AG08395 (cell line): ENCODE measurements at places on chromosomes 7 and 10.
A peak's percentile ranks its signal among the peaks of the same experiment; 100 is the strongest.

GRCh38 chr10:99654390-99655175 lies 4.7 kb upstream of the ENTPD7 start:
- no peak for DNase-seq

GRCh38 chr10:4810092-4810491 lies 15.9 kb upstream of the AKR1E2 start:
- no peak for DNase-seq

- peak; percentile 41 for DNase-seq
Observed at GRCh38 chr10:24503461-24504320, 220.0 kb downstream of the ARHGAP21 start.

- DNase-seq: no peak
Observed at GRCh38 chr7:150476819-150477631, 26.6 kb downstream of the GIMAP8 start.

GRCh38 chr10:88865281-88865876 lies 13.7 kb upstream of the ANKRD22 start:
- peak; percentile 24 for DNase-seq

- DNase-seq: no peak
Observed at GRCh38 chr10:123558651-123559050, 107.5 kb upstream of the GPR26 start.

DNA sequence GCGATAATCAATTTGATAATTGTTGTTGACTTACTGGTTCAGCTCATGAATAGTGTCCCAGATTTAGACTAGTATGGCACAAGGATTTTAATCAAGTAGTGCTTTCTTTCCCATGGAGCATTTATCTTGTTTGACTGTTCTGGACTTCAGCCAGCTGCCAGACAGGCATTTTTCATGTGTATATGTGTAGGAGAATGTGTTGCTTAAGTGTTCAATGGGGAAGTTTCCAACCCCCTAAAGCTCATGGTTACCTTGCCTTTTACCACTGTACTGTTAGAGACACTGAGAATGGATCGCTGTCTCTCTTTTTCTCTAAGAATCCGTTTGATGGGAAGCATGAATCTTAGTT lies 103.9 kb downstream of the LRRC4 start:
- no peak for DNase-seq

GRCh38 chr7:90771281-90771680 lies 175.2 kb downstream of the CDK14 start:
- peak; percentile 7 for DNase-seq

- no peak for DNase-seq
Observed at GRCh38 chr7:107708956-107709355, 35.0 kb upstream of the CBLL1 start.

DNA sequence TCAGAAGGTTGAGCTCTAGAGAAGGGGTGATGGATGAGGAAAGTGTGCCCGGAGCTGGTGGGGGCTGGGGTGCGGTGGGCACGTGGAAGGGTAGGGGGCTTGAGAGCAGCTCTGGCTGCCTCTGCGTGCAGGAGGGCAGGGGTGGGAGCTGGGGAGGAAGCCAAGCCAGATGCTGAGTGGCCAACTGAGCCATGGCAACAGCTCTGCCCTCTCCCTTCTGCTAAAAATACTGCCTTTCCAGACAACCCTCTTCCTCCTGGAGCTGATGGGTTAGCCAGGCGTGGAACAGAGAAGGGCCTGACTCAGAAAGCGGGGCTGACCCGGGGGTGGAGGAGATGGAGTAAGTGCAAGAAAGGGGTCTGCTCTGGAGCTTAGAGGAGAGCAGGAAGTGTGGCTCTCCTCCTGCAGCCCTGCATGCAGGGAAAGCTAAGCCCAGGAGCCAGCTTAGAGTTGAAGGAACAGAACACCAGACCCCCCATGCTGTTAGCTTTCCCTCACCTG lies 114.6 kb upstream of the AGK start:
- DNase-seq: no peak

DNA sequence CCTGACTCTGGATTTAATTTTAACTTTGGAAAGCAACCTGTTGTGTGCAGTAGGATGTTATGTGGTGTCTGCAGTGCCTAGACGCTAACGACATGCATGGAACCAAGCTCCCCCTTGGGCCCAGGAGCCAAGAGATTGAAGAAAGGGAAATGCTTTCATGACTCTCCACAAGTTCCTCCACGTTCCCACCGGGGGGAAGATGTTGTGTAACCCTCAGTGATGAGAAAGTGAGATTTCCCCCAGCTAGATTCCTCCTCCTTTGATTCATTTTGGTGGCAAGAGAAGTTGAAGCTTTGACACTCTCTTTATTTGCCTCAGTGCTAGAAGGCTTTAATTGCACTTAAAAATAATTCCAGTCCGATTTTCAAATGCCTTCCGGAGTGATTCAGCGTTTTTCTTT lies 157.9 kb upstream of the INSYN2A start:
- DNase-seq: no peak

DNA sequence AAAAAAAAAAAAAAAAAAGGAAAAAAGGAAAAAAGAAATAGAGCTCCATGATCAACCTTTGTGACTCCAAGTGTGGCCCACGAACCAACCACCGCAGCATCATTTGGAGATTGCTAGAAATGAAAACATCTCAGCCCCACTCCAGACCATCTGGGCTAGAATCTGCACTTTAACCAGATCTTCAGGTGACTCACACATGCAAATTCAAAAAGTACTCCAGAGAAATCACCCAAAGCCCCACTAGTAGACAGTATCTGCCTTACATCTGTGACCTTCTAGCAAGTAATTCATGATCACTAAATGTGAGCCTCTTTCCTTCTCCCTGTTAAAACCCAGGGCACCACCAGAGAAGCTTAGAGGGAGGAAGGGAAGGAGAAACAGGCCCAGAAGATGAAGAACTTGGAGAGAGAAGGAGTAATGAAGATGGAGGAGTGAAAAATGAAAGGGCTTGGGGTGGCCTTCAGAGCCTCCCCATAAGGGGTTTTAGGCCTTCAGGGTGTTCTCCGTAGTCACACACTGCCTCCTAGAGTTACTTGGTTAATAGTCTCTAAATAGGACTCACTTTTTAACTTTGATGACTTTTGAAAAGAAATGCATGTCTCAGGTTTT lies 94.0 kb downstream of the SLC37A3 start:
- no peak for DNase-seq

GRCh38 chr10:114095559-114096337 lies 52.1 kb downstream of the ADRB1 start:
- no peak for DNase-seq

DNA sequence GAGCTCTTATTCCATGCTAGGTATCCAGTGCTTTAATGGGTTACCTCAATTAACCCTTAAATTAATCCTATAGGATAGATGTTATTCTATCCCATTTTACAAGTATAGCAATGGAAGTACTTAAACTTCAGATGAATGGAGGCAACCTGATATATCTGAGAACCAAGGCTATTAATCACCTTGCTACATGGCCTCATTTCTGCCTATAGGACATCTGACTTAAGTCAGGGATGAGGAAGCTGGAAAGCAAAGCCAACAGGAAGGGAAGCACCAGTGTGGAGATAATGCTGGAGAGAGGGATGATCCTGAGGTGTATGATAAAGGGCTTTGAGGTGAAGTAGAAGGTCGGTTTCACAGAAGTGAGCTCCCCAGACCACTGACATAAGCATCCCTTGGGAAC lies 132.3 kb downstream of the CHN2 start:
- DNase-seq: no peak

DNA sequence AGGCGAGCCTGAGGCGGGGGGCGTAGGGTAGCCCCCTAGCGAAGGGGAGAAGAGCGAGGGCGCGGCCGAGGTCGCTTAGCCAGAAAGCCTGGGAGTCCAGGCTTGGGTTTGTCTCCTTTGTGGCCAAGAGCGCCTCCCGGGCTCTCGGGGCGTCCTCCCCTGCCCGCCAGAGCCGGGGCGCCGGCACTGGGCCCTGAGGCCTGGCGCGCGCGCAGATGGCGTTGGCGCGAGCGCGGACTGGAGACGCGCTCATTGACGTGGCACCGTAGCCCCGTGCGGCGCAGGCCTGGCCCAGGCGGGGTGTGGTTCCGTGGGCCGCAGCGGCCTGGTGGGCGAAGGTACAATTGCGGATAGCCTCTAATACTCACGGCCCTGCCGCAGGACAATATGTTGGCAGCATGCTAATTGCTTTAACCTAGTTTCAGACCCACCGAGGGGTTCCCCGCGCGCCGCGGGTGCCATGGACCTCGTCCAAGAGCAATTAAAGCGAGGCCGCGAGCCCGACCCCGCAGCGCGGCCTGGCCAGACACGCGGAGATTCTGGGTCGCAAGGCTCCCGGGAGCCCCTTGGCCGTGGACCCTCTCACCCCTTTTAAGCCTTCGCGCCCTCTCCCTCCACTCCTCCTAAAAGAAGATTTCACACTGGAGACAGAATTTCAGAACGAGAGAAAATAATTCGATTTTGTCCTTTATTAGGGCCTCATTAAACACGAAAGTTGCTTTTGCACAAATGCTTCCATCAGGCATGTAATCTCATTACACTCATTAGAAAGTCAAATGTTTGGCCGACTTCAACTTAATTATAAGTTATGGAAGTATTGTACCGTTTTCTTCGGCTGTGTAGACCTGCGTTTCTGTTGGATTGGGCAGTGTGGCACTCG lies 3.1 kb downstream of the PTF1A start:
- no peak for DNase-seq

DNA sequence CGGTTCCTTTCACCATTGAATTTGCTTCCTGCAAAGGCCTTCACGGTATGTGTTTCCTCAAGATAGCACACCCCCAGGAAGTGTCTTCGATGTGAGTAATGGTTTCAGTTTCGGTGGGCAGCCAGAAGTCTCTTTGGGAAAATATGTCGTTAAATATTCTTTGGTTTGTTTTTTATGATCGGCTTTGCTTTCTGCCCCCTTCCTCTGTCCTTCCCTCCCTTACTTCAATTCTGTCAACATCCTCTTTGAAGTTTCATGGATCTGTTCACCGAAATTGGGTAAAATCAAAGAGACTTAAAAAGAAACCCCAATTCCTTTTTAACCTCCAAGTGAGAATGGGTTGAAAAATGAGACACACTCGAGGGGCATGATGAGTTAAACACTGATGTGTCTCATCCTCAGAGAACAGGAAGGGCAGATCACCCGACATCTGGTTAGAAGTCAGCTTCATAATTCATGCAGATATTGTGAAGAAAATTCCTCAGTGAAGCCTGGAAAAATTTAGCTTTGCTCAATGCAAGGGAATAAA lies 170.8 kb upstream of the HABP2 start:
- DNase-seq: peak; percentile 75

DNA sequence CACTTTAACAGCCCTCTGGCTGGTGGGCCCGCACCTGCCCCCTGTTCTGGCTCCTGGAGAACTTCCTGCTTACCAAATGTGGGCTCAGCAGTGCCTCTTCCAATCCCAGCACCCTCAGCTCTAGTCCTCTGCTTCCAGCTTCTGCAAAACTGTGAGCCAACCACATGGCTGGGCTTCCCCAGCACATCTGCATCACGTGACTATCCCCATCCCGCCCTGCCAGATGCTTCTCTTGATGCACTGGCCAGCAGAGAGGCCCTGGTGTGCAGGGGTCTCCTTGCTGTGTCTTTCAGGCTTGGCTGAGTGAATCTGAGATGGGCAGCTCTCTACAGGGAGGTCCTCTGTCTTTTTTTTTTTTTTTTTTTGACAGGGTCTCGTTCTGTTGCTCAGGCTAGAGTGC lies 43.8 kb upstream of the DMBT1 start:
- DNase-seq: no peak

DNA sequence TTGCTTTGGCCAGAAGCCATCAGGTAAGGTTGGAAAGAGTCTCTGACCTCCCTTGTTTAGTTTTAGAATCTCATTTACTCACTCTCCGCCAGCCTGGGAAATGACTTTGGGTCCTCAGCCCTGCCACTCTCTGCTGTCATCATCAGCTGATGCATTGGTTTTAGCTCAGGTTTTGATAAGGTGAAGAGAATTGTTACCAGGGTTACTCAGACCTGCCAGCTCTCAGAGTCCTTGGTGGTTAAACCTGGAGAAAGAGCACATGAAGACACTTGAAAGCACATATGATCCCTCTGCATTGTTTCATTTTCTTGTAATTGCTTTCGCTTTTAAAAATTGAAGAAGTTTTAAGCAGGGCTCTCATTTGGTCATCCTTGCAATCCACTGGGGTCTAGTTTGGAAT lies 4.0 kb upstream of the CROT start:
- no peak for DNase-seq

DNA sequence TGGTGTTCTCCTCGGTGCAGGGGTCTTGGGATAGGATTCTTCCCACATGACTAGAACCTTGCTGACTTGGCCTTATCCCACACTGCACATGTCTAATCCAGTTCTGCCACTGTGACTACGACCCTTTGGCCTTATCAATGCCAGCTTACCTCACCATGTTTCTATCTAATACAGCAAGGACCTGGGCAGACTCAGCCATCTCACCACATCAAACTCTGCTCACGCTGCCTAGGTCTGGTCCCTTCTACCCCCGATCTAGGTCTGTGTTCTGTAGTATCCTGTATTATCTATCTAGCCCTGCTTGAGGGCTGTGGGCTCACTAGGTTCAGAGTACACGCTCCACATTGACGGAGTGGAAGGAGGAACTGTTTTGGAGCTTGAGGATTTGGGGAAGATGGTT lies 282.4 kb downstream of the HPSE2 start:
- no peak for DNase-seq

DNA sequence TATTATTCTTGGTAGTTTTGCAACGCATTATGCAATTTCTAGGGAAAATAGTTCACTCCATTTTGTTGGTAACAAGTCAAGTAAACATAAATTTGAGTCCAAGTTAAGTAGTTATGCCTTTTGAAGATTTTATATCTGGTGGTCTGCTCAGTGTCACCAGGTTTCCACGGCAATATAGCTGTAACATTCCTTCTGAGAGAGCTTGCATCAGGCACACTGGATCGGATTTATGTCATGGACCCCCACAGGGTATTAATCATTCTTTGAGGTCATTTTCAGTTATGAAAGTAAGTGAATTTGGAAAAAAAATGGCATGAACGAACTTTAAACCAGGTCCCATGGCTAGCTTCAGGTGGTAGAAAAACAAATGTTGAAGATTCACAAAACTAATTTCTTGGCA lies 136.3 kb downstream of the POLR1F start:
- no peak for DNase-seq

DNA sequence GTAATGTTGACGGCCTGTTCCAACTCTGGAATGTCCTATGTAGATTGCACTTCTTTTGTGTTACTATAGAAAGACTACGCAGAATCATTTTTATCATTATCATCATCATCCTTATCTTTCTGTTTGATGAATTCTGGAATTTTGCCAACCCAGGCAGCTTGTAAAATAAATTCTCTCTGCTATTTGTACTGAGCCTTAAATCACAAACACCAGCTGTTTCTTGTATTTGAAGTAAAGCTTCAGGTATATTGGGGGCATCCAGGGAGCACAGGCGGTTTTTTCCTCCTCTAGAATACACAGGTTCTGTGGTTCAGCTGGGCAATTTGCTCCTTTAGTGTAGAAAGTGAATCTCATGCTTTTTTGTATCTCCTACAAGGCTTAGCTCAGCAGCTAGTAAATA lies 14.9 kb upstream of the CPA5 start:
- no peak for DNase-seq

DNA sequence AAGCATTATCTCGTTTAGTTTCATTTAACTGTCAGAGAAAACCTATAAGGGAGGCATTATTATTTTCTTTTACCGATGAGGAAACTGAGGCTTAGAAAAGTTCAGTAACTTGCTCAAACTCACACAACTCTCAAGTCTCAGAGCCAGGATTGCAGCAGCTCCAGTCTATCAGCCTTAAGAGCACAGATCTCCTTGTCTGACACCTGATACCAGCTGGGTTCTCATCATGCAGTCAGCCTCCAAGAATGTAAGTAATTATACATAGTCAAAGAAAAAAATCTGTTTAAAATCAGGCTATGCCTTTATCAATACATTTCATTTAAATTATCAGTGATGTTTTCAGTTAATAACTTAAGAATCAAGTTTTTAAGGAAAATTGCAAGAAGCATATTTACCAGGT lies 236.6 kb upstream of the TCF7L2 start:
- no peak for DNase-seq
